Stimulated activated CD4-positive, alpha-beta T cell treated with anti-CD3 and anti-CD28 coated beads, Interleukin-4, amount 100 ng/mL, for 48 hours (primary cell): ENCODE measurements at places on chromosomes 2 and 18.

GRCh38 chr2:47118581-47118980 lies 36.5 kb downstream of the STPG4 start:
- no peak for DNase-seq

- DNase-seq, result no peak
Observed at GRCh38 chr2:240819858-240820606, at the start of gene KIF1A. KIF1A (minus strand) TSS chr2:240820219; CDS start chr2:240797752, 22,467 bp downstream.

DNA sequence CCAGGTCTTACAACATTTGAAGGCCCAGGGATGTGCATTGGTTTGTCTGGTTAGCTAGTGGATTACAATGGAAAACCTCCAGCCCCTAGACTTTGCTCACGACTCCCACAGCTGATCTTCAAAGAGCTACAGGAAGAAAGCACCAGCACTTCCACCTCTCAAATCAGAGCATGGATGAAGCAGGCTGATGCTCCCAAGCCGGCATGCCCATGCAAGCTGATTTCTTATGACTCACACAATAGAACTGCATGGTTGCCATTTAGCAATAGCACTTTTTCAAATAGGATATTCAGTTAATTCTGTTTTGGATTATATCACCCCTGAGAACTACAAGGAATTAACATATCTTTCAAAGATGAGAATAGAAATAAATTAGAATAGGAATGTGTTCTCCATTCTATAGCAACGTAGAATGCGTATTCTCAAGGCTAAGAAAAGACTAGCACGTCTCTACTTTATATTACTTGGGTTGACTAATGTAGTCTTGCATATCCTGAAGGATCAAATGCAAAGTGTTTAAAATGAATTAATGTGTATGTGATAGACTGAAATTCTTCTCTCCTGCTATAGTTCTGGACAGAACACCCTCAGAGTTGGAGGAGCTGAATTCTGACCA lies 292.4 kb downstream of the TRIB2 start:
- DNase-seq, result no peak

GRCh38 chr2:128780434-128781080 lies 461.9 kb upstream of the HS6ST1 start:
- no peak for DNase-seq

DNA sequence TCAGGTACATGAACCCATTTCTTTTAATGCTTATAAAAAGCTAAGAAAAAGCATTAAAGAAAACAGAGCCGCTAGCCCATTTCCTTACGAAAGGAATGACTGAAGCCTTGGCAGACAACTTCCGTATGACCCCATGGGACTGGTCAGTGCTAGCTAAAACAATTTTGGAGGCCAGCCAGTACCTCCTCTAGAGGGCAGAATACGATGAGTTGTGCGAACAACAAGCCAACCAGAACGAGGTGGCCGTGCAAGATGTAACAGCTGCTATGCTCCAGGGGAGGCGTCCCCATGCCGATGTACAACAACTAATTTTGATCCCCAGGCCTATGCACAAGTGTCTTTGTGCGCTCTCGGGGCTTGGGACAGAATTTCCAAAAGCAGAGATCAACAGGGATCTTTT lies 16.7 kb downstream of the MAP3K2 start:
- no peak for DNase-seq

- DNase-seq, result no peak
Observed at GRCh38 chr2:26590508-26590907, 50.7 kb downstream of the CIB4 start.

GRCh38 chr2:239706367-239706766 lies 305.5 kb upstream of the HDAC4 start:
- DNase-seq, result no peak
